ENCODE measurements at places on chromosomes 7 and 10.

GRCh38 chr7:23710000-23710399 is at the start of gene STK31:
STK31 (plus strand) TSS chr7:23710219; CDS start chr7:23710286, 67 bp downstream.
- no peak for DNase-seq

- no peak for DNase-seq
These were observed 4.6 kb downstream of the HABP2 start for GRCh38 chr10:113557424-113557862.

DNA sequence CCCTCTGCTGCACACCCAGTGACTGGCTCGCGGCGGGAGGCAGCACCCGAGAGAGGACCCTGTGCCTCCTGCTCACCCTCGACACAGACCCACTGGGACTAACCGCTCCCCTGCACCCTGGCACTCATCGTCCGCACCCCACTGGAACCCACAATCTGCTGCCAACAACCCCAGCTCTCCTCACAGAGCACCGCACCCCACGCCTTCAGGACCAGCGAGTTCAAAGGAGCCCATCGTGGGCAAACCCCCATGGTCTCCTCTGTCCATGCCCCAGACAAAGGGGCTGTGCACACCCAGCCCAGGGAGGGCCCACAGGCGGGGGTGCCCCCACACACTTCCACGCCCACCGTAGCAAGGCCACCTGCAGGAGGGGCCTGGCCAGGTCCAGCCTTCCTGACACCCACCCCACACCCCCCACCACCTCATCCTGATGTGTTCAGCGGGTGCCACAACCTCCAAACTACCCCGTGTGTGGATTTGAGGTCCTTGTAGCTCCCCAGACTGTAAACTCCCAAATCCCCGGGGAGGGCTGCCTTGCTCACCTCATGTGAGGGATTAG is 14.0 kb downstream of the RASGEF1A start:
- DNase-seq, result no peak

DNA sequence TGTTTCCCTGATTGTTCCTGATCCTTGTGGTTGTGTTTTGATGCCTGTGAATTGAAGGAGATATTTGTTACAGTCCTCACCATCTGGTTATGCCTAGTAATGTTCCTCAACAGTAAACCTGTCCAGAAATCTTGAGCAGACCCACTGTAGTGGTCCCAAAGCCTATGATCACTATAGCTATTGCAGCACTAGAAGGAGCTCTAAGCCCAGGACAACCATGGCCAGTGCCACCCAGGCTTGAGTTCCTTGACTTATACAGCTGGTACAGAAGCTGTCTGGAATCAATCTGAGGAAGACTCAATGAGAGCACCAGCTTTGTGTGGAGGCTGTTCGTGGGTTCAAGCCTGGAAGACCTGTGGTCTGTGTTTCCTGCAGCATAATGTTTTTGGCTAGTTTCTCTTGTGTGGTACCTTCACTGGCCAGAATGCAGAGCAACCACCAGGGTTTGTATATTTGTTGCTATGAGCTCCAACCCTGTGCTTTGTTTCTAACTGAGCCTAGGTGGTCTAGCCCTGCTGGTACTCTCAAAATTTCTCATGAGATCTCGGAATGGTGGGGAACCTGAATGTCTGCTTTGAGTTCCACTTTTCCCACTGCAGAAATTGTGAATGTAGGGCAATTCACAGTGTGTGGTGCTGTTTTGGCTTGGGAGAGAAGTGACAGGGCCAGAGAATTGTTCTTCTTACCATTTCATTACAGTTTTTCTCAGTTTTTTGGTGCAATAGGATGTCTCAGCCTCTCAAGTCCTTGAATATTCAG is 355.2 kb downstream of the SUGCT start:
- peak; percentile 45 for DNase-seq

DNA sequence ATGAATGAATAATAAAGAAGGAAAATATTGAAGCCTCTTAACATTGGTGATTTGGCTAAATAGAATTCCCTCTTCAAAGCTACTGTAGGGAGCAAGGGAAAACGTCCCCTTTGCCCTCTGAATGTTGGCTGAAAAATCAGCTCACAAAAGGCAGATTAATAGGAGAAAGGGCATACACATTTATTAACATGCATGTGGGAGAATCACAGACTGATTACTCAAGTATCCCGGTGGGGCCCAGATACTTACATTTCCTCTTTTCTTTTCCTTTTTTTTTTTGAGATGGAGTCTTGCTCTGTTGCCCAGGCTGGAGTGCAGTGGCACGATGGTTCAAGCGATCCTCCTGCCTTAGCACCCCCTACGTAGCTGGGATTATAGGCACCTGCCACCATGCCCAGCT is 68.5 kb downstream of the HK1 start:
- DNase-seq, result no peak

GRCh38 chr10:102646610-102647442 is 2.5 kb downstream of the TRIM8 start:
- peak; percentile 51 for DNase-seq

DNA sequence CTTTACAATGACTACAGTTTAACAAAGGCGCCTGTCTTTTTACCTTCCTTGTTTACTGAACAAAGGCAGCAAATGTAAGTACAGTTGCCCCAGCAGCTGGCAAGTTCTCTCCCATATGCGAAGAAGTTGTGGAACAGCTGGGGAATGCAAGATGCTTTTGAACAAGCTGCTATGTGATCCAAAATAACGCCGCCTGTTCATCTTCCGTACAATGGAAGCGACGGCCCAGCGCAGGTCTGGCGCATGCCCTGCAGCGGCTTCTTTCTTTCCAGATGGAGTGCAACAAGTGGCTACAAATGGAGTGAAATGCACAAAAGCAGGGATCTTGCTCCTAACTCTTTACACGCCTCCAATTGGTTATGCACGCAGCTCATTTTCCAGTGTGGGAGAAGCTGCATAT is 97.0 kb upstream of the SVIL start:
- no peak for DNase-seq

GRCh38 chr10:31075434-31075833 is 43.8 kb upstream of the ZNF438 start:
- peak; percentile 69 for DNase-seq

DNA sequence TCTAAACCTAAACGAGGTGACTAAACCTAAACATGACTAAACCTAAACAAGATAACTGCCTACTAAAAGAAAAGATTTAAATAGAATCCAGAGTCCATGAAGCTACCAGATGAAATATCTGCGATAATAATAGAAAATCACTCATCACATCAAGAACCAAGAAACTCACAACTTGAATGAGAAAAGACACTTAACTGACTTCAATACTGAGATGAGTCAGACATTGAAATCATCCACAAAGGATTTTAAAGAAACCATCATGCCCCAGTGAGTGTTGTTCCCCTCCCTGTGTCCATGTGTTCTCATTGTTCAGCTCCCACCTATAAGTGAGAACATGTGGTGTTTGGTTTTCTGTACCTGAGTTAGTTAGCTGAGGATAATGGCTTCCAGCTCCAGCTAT is 416.0 kb downstream of the CALN1 start:
- DNase-seq, result no peak

DNA sequence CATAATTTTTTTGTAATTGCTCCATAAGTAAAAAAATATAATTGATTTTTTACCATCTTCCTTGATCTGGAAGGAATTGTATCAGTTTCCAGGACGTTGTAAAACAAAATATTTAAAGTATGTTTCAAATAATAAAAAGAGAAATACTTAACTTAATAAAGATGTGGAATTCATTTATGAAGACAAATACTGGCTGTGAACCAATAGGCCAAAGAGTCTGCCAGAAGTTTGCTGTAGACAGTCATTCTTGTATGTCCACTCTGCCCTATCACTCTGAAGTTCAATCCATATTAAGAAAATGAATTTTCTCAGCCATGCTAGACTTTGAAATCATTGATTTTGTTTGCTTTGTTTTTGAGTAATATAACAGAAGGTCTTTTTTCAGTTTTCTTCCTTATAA is 256.4 kb downstream of the TRIL start:
- no peak for DNase-seq

DNA sequence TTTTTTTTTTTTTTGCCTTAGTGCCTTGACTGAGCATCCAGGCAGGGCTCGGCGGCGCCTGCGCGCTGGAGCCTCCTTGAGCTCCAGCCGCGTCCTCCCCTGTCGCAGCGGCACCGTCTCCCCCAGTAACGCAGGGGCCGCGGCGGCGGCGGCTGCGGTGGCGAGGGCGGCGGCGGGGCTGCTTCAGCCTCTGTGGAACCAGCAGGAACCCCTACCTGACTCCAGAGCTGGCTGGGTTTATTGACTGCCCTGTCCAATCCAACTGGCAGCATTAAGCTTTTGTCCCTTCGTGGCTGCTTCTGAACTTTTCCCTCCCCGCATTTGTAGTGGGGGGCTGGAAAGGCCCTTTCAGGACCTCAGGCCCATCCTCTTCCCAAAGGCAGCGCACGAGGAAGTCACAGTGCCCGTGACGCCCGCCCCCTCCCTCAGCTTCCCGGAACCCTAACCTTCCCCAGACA is at the start of gene GPR85:
Gene GPR85, minus strand, starts transcription at position 397 of the 458 bp plus-strand sequence. CDS start 2,106 bp downstream, outside the sequence.
- DNase-seq, result peak; percentile 64

DNA sequence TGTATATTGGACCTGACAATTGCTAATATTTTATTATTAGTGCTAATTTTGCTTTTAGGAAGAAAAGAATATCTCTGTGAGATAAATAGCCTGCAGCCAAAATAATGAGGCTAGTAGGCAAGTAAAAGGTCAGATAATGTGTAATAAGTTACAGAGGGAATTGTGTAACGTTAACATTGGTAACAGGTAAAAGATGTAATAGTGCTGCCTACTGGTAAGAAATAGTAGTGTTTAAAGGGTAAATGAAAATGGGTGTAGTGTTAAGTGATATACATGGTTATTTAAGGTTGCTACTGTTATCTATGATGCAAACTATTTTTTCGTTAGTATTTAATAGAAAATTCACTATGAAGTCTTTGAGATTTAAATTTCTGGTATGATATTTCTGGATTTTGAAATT is 9.2 kb upstream of the FOXP2 start:
- no peak for DNase-seq

GRCh38 chr10:132716691-132717490 is 69.1 kb downstream of the NKX6-2 start:
- no peak for DNase-seq

GRCh38 chr10:112658900-112659638 is 212.1 kb downstream of the VTI1A start:
- peak; percentile 51 for DNase-seq

DNA sequence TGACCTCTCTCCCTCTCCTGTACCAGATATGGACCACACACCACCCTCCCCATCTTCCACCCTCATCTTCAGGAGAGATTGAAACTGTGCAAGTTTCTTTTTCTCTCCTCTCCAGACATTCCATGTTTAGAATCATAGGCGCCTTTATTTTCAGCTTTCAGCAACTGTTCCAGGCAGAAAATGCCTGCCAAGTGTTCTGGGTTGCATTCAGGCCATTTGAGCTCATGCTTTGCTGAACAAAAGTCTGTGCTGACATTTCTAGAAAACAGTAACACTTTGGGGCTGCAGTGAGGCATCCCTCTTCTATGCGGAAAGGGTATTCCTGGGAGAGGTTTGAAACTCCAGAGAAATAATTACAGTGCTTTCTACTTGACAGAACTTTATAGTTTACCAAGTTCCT is 361.7 kb downstream of the GPAM start:
- no peak for DNase-seq

DNA sequence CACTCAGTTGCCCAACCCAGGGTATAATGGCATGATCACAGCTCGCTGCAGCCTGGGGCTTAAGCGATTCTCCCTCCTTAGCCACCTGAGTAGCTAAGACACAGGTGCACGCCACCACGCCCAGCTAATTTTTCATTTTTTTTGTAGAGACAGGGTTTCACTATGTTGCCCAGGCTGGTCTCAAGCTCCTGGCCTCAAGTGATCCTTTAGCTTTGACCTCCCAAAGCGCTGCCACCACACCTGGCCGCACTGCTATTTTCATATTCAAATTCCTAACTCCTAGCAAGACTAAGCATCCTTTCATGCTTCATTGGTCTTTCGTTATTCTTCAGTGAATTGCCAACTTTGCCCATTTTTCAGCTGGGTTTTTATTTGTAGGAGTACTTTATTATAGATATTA is 30.4 kb upstream of the DAGLB start:
- DNase-seq, result no peak

DNA sequence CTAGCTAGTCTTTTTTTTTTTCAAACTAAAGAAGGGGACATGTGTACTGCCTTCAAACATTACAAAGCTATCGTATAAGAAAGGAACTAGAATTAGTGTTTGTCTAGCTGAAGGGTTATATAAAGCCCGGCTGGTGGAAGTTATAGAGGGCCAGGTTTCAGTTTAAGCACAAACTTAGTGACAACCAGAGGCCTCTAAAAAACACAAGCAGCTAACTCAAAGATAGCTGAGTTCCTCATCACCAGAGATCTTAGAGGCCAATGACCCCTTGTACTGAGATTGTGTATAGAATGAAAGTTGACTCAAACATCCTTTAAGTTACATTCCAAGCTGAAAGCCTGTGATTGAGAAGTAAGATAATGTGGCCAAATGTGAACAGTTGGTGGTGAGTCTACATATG is 28.1 kb upstream of the SGMS1 start:
- peak; percentile 14 for DNase-seq

- no peak for DNase-seq
These were observed 193.2 kb downstream of the GALNT17 start for GRCh38 chr7:71325151-71325550.

DNA sequence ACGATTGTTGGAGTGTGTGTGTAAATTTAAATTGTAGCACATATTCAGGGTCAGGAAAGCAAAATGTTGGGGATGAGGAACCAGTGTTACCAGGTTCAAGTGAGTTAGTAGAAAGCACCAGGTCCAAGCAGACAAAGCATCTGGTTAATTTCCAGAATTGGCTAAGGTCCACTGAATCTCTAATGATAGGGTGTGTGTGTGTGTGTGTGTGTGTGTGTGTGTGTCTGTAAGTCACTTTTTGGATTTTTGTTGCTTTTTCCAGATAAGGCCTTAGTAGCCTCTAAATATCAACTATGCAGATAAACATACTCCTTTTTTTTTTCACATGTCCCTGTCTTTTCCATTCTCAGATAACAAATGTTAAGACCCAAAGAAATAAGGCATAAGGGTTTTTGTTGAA is 36.6 kb upstream of the FMC1 start:
- peak; percentile 4 for DNase-seq

DNA sequence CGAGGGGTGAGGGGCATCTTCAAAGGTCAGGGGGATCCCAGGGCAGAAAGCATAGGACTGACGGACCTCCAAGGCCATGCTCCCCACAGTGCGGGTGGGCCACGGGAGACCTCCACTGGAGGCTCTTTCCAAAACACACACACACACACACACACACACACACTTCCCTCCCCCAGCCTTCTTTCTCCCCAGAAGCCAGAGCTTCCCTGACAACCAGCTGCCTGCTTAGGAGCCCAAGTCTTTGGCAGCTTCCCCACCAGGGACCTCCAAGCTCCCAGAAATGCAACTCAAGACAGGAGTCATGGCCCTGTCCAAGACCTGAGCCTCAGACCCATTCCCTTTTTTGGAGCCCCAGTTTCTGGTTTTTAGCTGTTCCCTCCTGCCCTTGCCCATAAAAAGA is 710 bp upstream of the C10orf105 start:
- no peak for DNase-seq
